NCI-H1694 treated with DMSO at 0.1 percent for 48 hours (cell line): ENCODE measurements at places on chromosomes 3 and 15.

- DNase-seq, result no peak
These were observed 62.4 kb upstream of the MEF2A start for GRCh38 chr15:99503411-99503810.

GRCh38 chr3:99969136-99969535, 145.2 kb downstream of the FILIP1L start:
- no peak for DNase-seq

DNA sequence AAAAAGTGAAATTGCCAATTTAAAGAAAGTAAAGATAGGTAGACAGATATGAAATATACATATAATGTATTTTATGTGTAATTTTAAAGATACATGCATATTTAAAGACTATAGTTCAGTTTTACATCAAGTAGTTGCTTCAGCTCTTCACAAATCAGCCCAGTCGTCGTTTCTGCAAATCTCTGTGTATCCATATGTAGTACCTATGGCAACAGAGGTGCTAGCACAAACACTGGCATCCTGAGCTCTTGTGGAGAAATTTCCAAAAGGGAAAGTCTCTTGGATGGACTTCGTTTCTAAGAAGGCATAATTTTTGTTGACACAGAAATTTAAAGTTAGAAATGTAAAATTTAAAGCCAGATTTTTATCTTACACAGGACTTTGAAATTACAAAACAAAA, 1284.7 kb downstream of the ROBO1 start:
- no peak for DNase-seq

DNA sequence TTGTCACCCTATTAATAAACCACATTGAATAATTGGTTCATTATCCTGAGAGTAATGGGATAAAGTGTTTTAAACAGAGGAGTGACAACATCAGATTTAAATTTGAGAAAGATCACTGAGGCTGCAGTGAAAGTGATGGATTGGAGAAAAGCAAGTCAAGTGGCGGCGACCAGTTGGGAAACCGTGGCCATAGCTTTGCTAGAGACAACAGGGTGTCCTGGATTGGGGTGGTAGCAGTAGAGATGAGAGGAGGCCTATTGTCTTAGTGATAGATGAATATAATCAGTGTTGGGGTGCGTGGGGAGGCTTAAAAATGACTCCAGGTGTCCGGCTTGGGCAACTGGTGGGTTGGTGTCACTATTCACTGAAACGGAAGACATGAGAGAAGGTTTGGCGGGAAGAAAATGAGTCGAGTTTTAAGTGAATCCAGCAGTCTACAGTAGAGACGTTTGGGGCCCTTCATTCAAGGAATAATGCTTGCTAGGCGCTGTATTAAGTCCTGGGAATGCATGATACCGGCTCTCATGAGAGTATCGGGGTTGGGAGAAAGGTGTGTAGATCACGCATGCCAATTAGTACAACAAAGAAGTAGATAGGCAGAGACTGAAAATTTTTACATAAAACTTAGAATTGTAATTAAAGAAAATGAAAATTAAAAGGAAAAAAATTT, 819 bp downstream of the NEK4 start:
- no peak for DNase-seq

DNA sequence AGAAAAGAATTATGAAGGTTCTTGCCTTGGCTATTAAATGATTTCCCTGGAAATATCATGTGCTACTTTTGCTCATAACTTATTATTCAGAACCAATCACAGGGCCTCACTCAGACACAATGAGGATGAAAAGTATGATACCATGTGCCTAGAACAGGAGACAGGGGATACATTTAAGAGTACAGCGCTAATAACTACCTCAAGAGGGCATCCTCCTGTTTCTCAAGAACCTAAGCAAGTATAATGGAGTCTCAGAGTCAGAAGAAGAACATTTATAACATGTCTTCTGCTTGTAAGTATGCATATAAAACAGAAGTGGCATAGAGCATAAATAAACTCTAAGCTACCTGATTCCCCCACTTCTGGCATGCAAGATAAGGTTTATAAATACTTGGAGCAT, 125.4 kb upstream of the MME start:
- no peak for DNase-seq

DNA sequence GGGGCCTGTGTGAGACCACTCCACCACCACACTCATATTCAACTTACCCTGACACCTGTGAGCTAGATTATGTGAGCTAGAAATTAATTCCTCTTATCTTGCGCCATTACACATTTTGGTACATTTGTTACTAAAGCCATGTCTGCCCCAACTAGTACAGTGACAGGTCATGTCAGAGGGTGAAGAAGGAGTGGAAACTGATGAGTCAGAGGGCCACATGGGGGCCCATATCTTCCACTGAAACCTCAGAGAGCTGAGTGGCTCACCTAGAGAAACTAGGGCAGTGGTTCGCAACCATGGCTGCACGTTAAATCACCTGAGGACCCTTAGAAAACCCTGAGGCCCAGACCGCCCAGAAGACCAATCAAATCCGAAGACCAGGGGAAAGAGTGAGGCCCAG, 15.7 kb upstream of the MEF2A start:
- DNase-seq, result no peak

DNA sequence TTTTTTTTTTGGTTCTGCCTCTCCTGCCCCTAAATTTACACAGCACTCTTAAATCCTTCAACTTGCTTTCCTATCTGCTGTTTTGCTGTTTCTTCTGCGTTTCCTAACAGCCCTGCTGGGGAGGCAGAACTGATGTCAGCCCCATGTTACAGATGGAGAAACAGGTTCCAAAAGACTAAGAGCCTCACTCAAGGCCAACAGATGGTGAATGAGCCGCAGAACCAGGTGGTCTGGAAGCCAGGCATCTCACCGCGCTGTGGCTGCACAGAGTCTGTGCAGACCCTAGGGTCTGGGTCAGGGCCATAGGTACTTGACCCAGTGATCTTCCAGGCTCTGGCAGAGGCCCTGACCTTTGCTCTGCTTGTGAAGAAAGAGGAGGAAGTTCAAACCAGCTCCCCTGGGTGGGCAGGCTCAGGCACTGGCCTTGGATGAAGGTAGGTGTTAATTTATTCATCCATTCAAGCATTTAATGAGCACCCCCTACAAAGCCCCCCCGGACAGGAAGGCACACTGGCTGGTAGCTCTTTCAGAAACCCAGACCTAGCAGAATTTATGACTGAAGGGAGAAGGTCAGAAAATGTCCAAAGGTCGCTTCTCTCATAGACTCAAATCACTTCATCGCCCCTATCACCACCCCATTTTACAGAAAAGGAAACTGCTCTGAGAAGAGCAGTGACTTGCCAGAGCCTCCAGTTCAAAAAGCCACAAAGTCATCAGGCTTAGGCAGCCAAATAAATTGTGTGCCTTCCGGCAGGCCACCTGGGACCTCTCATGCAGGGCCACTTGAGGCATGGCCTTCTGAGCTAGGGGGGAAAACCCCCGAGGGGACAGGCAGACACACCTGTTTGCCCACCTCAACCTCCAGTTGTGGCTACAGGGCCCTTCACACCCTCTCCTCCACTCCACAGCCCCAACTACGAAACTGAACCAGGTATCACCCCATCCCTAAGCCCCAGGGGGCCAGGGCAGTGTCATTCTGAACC, 2.7 kb downstream of the CHDH start:
- DNase-seq, result peak; percentile 33
